ENCODE measurements at places on chromosomes 3 and 15.

GRCh38 chr3:187713504-187713903, 11.1 kb upstream of the RTP2 start:
- DNase-seq: no peak

DNA sequence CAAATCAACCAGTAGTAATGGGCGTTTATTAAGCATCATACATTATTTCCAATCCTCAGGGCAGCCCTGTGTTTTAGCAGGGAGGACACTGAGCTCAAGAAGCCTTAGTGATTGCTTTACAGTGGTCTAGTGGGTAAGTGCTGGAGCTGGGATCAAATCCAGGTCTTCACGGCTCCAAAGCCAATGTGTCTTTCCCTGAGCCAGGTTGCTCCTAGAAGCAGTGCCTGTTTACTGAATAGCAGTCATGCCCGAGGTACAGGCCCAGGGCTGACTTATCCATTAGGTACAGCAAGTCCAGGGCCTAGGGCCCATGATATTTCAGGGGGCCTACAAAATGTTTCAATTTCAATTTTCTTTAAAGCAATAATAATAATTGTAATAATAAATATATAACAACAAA, 9.6 kb upstream of the SMAD6 start:
- no peak for DNase-seq

DNA sequence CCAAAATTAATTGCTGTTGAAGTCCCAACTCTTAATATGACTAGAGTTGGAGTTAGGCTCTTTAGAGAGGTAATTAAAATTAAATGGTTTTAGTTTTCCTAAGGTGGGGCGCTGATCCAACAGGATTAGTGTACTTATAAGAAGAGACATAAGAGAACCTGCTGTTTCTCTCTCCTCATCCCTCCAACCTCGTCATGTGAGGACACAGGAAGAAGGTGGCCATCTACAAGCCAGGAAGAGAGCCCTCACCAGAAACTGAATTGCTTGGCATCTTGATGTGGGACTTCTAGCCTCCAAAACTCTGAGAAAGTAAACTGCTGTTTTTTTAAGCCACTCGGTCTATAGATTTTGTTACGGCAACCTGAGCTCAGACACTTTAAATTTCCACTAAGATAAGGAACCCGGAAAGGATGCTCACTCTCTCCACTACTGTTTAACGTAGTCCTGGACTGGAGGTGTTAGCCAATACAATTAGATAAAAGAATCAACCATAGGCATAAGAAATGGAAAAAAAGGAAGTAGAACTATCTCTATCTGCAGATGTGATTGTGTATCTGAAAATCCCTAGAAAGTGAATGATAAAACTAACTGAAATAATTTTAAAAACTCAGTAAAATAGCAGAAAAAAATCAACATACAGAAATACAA, 26.8 kb downstream of the DCBLD2 start:
- no peak for DNase-seq

GRCh38 chr3:169813278-169813677, 574 bp upstream of the LRRC34 start:
- no peak for DNase-seq

DNA sequence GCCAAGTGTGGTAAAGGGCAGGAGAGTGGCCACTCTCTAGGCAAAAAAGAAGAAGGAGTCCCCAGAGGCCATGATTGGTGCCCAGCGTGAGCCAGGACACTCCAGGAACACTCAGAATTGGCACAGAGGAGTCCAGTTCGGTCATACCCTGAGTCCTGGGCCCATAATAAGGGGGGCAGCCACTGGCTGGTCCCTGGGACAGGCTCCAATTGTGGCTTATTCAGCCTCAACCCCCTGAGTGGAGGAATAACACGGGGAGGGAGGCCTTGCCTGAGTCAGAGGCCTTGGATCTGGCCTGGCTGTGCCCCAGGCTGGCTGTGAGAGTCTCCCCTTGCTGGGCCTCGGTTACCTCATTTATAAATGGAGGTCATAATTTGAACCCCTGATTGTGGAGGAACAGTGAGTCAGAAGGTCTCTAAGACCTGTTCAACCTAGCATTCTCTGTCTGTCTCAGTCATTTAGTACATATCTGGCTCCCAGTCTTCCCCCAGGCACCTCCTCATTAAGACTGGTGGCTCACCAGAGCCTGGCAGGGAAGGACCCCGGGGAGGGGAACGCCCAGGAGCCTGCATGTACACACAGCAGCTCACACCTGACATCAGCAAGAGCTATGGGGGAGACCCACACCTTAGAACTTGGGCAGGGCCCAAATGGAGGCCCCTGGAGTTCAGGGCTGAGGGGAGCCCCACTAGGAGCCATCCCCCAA, 95.9 kb upstream of the ATP2B2 start:
- no peak for DNase-seq

DNA sequence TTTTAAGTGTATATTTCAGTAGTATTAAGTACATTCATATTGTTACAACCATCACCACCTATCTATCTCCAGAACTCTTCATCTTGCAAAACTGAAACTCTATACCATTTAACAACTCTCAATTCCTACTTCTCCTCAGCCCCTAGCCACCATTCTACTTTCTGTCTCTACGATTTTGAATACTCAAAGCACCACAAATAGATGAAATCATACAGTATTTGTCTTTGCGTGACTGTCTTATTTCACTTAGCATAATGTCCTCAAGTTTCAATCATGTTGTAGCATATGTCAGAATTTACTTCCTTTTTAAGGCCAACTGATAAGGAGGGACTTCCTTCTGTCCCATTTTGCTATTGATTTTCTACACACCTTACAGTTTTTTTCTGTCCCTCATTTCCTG, 593.3 kb downstream of the FHIT start:
- no peak for DNase-seq

DNA sequence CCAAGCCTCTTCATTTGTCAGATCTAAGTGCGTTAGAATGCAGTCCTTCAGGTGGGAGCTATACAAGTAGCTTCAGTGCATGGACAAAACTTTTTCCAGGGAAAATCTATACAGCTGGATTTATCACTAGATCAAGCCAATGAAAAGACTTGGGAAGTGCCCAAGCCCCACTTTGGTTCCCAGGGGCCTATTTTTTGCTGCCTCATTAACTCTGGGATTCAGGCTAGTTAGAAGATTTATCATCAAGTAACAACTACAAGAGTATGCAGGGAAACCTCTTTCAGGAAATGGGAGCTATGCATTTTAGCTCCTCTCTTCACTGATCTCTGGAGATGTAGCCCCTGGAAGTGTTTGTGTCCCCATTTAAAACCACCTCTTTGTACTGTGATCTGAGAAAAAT, 908.8 kb downstream of the SQOR start:
- no peak for DNase-seq

- DNase-seq: no peak
These were observed 7.8 kb upstream of the CTDSPL start for GRCh38 chr3:37853691-37854413.

- no peak for DNase-seq
These were observed 56.4 kb downstream of the TMCC1 start for GRCh38 chr3:129837065-129837642.

DNA sequence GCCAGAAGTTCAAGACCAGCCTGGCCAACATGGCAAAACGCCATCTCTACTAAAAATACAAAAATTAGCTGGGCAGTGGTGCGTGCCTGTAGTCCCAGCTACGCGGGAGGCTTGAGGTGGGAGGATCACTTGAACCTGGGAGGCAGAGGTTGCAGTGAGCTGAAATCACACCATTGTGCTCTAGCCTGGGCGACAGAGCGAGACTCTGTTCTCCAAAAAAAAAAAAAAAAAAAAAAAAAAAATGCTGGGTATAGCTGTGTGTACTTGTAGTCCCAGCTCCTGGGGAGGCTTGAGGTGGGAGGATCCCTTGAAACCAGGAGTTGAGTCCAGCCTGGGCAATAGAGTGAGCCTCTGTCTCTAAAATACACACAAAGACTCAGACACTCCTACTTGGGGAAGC, 32.0 kb downstream of the PPP1R2 start:
- no peak for DNase-seq

- no peak for DNase-seq
These were observed 343.5 kb upstream of the LRRC3B start for GRCh38 chr3:26279091-26279490.

- DNase-seq: no peak
These were observed at the start of gene ABI3BP for GRCh38 chr3:100993309-100993708. ABI3BP (minus strand) TSS chr3:100993421; CDS start chr3:100993384, 37 bp downstream.

GRCh38 chr3:120550546-120550945, 45.6 kb upstream of the NDUFB4 start:
- DNase-seq: no peak

GRCh38 chr15:83747050-83747717, 93.3 kb downstream of the ADAMTSL3 start:
- no peak for DNase-seq

- no peak for DNase-seq
These were observed 1.5 kb downstream of the ABHD5 start for GRCh38 chr3:43692085-43692855.

DNA sequence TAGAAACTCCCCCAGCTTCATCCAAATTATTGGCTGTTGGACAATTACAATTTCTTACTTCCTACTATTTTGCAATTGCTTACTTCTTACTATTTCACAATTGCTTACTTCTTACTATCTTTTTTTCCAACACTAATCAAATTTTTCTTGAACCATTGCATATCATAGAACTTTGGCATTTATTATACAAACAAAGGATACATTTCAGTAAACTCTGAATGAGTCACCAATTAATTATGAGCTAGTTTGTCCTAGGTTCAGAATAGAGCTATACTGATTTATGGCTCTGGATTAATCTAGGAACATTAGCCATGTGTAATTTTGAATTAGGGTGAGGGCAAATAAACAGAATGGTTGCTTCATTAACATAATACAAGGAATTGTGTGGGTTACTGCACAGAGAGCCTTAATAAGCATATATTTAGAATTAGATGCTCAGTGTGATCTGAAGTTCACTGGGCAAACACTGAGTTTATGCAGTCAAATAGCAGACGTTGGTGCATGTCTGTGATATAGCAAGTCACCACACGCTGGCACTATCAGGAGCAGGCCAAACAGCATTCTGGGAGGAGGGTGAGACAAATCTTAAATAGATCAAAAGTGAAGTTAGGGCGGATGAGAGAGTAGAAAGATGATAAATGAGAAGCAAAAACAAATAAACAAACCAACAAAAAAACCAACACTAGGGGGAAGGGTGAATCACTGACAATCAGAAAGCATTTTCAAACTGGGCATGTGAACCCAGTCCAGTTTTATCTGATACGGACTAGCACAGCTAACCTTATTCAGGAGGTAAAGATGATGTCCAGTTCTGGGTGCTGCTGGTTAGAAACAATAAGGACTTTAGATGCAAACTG, 21.5 kb downstream of the GABRR3 start:
- no peak for DNase-seq

- DNase-seq: no peak
These were observed 193.0 kb downstream of the ATP10A start for GRCh38 chr15:25670025-25670554.

DNA sequence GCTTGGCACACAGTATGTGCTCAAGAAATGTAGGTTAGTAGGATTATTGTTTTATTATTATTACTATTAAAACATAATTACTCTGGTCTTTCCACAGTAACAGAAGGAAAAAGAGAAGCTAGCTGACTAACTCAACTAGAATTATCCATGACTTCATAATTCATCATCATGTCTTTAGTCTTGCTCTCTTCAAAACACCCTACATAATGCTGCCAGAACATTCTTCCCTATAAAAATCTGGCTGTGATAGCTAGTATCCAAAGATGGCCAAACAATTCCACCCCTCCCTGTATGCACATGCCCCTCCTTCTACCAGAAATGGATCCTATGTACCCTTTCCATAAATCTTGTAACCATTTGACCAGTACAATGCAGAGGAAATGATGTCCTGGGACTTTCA, 48.8 kb upstream of the SRGAP3 start:
- no peak for DNase-seq

DNA sequence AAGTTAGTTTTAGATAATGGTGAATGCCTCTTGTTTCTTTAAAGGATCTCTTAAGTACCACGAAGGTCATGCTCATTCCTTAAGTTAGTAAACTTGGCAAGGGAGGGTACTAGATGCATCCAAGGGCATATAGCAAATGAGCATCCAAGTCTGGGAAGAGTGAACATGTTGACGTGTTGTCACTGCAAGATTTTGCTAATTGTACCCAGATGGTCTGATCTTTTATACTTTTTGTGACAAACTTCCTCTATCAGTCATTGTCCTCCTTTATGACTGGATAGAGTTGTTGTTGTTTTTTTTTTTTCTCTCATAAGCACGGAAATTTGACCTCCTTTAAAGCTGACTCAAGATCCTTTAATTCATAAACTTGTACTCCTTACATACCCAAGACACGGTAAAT, 121.3 kb downstream of the CHST2 start:
- no peak for DNase-seq

All from NCI-H1436 treated with DMSO at 0.1 percent for 48 hours (cell line).